Activated CD4-positive, alpha-beta T cell treated with anti-CD3 and anti-CD28 coated beads, Interleukin-2, amount 10 ng/mL, durations not matched to agents 7 days and 5 days (primary cell): ENCODE measurements at places on chromosomes 7 and 10. TPM values are rescaled to one million over a fixed set of nuclear protein-coding genes. Genes with fewer than 3 reads are reported as not detected.
A peak's percentile ranks its signal among the peaks of the same experiment; 100 is the strongest.

The HECTD2 gene
- total RNA-seq = 3.1 TPM

The SAP25 gene
- 34.6 TPM for total RNA-seq

The ADAM12 gene
- 0.45 TPM for total RNA-seq

The UBTD1 gene
- total RNA-seq = 0.50 TPM

The CRYGN gene
- total RNA-seq = not detected

The CYP3A5 gene
- not detected for total RNA-seq

The FRA10AC1 gene
- 13.7 TPM for total RNA-seq

The RAMP3 gene
- not detected for total RNA-seq

The MICALL2 gene
- total RNA-seq = 2.7 TPM

The GNAT3 gene
- total RNA-seq = not detected

DNA sequence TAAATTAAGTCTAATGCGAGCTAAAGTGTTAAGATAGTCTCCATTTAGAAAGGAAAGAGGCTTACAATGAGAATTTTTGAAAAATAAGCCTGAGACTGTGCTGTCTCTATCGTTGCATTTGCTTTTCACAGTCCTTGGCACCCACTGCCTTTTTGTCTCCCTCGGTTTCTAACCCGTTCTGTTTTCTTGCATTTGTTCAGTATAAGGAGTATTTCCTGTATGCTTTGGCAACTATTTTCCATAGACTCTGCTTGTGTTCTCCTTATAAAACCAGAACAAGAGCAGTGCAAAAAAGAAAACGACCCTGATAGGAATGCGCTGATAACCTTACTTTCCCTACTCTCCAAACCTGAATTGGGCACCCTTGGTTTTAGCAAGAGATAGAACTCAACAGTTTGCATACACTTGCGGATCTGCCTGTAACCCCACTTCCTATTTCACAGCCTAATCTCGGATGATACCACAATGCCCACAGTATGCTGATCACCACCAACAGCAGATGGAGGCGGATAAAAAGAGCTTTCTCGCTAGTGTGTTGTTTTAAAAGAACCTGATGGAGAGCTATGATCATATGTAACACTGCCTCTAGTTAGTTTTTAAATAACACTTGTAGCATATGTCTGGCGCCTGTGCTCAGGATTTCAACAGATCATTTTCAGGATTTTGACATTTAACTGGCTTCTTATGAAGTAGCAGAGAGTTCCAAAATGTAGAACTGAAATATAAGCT is 1.6 kb upstream of the ARHGAP12 start:
- peak; percentile 61 for DNase-seq

GRCh38 chr10:100817268-100817839 is 72.0 kb downstream of the PAX2 start:
- DNase-seq = no peak

GRCh38 chr7:4406288-4407058 is 275.6 kb upstream of the FOXK1 start:
- DNase-seq = no peak

GRCh38 chr7:101747879-101748345 is 69.5 kb upstream of the CUX1 start:
- DNase-seq = no peak

DNA sequence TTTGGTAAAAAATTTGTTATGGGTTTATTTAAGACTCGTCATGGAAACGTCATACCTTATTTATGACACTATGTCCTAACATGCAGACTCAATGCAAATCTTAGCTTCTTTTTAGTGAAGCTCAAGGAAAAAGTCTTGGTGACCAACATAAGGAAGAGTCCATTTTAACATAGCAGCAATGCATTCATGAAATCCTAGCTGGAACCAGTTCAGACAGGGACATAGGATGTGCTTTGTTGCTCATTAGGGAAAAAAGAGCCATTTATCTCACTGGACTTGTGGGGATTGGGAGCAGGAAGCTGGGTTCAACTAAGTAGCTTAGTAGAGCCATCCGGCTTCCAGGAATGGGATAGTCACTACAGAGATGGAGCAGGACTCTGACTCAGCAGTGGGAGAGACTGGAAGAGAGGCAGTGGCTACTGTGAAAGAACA is 100.7 kb upstream of the DKK1 start:
- DNase-seq = no peak

DNA sequence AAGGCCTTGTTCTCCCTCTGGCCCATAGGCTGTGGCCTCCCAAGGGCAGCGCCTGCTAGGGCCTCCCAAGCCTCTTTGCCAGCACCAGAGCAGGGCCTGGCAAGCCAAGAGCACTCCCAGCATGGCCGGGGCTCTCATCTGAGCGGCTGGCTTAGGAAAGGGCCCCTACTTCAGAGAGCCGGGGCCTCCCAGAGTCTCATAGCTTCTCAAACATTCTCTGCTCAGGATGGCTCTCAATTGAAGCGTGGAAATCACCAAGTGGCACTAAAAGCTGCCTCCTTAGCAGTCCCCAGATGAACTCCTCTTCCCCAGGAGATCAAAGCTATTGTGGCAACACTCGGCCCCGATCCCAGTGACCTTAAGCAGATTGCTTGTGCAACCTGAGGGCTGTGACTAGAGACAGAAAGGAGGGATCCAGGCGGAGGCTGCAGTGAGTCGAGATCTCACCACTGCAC is 69.4 kb downstream of the FAM53B start:
- no peak for DNase-seq

DNA sequence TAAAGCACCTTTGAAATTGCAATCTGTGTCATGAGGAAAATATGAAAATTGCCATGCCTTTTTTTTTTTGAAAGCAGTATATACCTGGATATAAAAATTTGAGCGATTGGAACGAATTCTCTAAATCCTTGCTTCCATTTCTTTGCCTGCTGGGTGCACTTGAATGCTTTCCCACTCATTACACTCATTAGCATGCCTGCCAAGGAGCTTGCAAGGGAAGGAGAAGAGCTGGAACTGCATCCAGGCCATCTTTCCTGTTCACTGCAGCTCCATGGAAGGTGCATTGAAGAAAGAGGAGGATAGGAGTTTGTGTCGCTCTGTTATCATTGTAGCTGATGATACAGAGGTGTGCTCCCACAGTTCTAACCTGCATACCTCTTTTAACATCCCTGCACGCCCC is 102.4 kb upstream of the GJD4 start:
- DNase-seq = no peak

- DNase-seq = no peak
These were observed 41.4 kb downstream of the ZRANB1 start for GRCh38 chr10:124983321-124983720.

GRCh38 chr7:81183326-81183725 is 264.5 kb upstream of the SEMA3C start:
- no peak for DNase-seq

- DNase-seq = no peak
These were observed 106.5 kb upstream of the ANLN start for GRCh38 chr7:36283181-36283580.

- no peak for DNase-seq
These were observed 145.0 kb upstream of the ZNF32 start for GRCh38 chr10:43793704-43794103.

DNA sequence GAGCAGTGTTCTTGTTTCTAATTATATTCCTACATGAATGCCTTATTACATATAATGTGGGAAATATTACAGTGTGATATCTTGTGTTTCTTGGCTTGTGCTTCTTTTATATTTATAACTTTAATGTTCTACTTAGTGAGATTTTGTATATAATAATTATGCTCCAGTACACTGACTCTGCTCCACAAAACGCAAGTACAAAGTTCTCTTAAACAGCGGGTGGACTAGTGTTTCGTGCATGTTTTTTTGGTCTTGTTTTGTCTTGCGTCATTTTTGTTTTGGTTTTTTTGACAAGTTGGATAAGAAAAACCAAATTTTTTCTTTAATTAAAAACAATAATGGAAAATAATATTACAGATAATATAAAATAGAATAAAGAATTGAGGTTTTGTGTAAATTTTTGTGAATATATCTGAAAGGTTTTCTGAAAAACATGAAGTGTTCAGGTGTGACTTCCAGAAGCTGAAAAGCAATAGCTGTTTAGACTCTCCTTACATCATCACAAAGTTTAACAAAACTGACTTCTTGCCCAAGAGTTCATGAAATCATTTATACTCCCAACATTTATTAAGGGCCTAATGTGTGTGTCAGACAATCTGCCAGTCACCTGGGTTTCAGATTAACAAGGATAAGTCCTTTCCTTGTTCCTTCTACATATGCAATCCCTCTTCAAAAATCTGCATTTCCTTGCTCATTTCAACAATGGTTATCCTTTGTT is 331.8 kb downstream of the LRRTM3 start:
- DNase-seq = no peak

GRCh38 chr10:96587264-96588059 is 650 bp upstream of the TM9SF3 start:
- DNase-seq = peak; percentile 48

- no peak for DNase-seq
These were observed 48.7 kb downstream of the RCC1L start for GRCh38 chr7:75024922-75025321.

GRCh38 chr10:90418869-90419652 is 438.8 kb downstream of the HTR7 start:
- no peak for DNase-seq

- no peak for DNase-seq
These were observed 136.7 kb downstream of the PLPP4 start for GRCh38 chr10:120593693-120594092.

DNA sequence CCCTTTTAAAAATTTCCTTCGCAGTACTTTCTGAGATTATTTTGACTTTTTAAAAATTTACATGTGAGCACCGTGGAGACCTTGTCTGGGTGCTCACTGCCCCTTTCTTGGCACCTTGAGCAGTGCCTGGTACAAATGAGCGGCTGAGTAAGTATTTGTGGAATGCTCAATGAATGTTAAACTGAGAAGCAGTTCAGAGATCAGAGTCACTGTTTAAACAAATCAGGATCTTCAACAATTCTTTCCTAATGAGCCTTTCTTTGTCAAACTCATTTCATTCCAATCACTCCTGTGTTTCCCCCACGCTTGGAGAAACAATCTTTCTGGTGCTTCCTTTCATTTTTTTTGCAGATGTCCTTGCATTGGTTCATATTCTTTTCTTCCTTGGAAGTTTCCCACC is 611.3 kb upstream of the GALNT17 start:
- DNase-seq = no peak
